ENCODE measurements at places on chromosomes 12 and 14.
A peak's percentile ranks its signal among the peaks of the same experiment; 100 is the strongest.

GRCh38 chr12:2958432-2959191 lies 585 bp upstream of the TEAD4 start:
- no peak for DNase-seq

DNA sequence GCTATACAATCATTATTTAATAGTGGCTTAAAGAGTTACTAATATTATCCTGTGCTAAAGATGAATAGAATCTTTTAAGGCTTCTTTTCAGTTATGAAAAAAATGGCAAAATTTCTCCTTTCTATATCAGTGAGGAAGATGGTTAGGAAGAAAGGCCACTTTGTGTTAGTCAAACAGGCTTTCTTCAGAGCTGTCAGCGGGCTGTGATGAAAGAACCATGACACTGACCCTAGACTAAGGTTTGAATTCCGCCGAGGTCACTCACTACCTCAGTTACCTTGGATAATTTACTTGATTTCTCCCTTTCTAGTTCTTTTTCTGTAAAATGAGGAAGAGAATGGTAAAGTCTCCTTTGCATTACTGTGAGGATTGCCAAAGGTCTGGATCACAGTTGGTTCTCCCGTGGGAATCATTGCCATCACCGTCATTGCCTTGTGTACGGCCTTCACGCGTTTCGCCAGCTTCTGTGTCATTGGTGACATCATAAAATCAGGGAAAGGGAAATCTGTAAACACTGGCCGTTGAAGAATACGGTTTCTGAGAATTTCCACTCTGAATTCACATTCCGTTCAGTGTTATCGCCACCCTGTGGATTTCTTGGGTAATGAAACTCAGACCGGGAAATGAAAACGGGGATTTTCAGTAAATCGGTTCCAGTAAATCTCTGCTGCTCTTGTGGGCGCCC lies 26.7 kb upstream of the YBX3 start:
- peak; percentile 55 for DNase-seq

DNA sequence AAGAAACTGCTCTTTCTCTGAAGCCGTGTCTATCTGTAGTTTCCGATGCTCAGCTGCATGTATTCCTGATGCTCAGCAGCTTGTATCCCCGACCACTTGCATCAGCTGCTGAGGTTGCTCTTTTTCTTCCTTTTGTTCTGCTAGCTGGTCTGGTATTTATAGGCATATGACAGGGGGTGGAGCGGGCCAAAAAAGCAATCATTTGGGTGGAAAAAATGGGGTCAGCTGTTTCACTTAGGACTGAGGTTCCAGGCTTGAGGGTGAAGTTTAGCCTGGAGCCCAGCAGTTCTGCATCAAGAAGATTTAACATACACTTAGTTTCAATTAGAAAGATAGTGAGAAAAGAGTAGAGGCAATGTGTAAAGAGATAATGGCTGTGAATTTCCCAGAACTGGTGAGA lies 23.6 kb upstream of the AMN1 start:
- DNase-seq: no peak

- no peak for DNase-seq
These were observed 2.0 kb upstream of the LRP1-AS start for GRCh38 chr12:57149245-57149900.

- no peak for DNase-seq
These were observed 1630.4 kb upstream of the SEL1L start for GRCh38 chr14:83164016-83164415.

GRCh38 chr14:24965934-24966578 lies 83.9 kb downstream of the STXBP6 start:
- no peak for DNase-seq

DNA sequence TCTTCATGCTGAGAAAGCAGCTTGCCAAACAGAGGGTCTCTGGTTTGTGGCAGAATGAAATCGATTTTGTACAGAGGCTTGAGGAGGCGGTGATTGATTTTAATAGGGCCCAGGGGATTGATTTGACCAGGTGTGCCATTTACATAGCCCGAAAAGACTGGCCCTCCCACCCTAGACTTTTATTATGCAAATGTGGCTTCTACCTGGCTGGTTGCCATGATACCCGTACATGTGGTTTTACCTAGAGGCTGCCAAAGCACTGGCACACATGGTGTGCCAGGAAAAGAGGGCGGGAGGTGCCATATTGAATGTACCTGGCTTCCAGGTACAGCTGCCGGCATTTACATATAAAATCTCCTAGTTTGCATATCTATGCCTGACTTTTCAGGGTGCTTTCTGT lies 18.0 kb upstream of the GUCY2C start:
- DNase-seq: no peak

GRCh38 chr14:73741386-73741875 lies 27.2 kb upstream of the PNMA1 start:
- peak; percentile 48 for DNase-seq

DNA sequence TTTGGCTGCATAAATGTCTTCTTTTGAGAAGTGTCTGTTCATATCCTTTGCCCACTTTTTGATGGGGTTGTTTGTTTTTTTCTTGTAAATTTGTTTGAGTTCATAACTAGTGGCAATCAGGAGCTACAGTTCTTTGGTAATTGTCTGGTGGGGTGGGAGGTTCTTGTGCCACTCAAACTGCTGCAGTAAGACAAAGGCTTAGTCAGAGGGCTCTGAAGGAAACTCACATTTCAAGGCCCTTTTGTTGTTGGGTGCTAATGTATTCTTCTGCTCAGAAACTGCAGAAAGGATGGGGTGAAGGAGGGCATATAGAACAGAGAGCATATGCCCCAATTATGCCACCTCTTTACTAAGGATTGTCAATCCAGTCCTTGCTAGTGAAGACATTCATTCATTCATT lies 21.9 kb downstream of the MYRFL start:
- DNase-seq: no peak

- no peak for DNase-seq
These were observed 13.9 kb downstream of the BTBD7 start for GRCh38 chr14:93318927-93319326.

GRCh38 chr14:100159094-100159864 lies at the start of gene DEGS2:
Gene DEGS2, minus strand, starts transcription at chr14:100159645. Its CDS starts 58 bp downstream, at chr14:100159587.
- DNase-seq: peak; percentile 61

- no peak for DNase-seq
These were observed 904 bp upstream of the PAPOLA start for GRCh38 chr14:96501217-96501739.

DNA sequence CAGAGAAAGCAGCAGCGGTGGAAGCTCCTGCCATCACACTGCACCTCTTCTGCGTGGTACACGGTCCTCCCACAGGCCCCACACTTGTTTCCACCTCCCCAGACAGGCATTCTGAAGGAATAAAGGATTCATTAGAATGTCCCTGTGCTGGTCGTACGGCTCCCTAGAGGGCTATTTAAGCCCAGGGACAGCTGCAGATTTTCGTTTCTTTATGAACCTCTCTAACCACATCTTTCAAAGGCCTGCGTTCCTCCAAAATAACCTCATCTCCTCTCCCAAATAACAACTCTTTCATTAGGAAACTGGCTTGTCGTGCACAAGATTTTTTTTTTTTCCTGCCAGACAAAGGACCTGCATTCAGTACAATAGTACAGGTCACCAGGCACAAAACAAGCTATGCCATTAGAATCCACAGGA lies 12.7 kb downstream of the CSRP2 start:
- DNase-seq: no peak
